NCI-H2171 (cell line): ENCODE measurements at places on chromosomes 11 and 22.

DNA sequence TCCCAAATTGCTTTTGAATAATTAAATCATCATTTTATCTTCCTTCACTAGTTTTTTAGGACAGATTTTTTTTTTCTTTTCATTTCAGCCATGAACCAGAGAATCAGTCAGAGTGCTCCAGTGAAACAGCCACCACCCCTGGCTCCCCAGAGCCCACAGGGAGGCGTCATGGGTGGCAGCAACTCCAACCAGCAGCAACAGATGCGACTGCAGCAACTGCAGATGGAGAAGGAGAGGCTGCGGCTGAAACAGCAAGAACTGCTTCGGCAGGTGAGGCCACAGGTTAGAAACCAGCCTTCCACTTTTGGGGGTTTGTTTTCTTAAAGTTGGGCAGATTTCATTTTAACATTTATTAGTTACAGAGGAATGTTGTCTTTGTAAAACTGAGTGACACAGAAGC is 95.6 kb downstream of the YAP1 start:
- no peak for DNase-seq

DNA sequence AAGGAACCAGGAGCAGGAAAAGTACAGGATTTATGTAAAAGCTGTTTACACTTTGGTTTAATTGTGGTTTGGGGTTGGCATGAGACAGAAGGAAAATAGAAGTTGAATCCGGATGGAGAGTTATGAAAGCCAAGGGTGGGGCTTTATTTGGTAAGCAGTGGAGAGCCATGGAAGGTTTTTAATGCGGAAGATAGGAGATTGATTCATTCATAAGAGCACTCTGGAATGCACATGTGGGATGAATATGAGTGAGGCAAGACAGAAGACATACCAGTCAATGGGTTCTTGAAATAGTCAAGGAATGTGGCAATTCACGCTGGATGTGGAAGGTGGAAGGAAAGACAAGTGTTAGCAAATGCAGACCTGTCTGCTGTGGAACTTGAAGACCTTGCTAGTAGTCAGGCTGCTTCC is 9.3 kb upstream of the GLB1L3 start:
- DNase-seq: no peak

DNA sequence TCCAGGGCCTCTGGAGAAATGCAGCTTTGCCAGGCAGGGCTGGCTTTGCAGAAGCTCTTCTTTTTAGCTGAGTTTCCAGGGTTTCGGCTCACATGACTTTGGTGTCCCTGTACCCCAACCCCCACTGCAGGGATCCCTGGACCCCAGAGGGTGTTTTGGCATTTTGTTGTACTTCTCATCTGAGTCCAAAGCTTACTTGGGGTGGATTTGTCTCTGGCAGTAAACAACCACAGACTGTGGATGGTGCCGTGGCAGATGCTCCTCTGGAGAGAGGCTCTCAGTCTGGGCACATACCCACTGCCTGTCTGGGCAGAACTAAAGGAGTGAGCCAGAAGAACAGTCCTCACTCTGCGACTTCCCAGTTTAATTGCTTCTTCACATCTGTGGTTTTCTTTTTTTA is 49.6 kb downstream of the COMMD9 start:
- peak; percentile 80 for DNase-seq

DNA sequence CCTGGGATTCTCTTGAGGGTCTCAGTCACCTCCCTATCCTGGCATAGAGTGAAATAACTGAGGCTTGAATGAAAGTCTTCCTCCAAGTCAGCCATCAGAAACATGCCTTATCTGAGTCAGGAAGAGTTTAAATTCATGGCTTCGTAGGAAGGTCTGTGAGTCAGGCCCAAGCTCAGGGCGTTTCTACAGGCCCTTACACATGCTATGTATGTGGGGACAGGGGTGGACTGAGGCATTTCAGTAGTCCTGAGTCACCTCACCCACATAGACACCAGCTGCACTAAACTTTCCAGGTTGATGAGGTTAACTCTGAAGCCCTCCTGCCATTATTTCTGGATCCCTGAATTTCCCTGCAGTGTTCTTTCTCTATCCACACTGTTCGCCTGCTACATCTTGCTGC is 134.6 kb upstream of the RCN1 start:
- DNase-seq: no peak

DNA sequence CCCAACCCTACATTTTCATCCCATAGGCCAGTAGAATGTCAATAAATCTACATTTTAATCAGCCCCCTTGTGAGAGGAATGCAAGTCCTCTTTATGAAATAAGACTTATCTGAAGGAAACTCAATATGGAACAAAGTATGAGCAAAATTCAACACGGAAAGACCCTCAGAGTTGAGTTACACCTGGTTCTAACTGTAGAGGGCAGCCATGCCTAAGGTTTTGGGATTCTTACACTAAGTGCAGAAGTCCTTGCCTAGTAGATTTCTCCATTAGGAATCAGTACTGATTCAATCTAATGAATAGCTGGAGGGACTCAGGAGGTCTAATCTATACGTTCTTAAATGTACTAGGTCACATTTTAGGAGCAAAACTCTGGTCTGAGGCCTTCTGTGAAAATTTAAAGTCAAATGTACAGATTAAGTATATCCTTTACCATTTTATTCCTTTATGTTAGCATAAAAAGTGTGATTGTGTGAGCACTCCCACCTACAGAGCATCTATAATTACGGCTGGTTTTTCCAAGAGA is 904.5 kb downstream of the DLG2 start:
- DNase-seq: no peak

DNA sequence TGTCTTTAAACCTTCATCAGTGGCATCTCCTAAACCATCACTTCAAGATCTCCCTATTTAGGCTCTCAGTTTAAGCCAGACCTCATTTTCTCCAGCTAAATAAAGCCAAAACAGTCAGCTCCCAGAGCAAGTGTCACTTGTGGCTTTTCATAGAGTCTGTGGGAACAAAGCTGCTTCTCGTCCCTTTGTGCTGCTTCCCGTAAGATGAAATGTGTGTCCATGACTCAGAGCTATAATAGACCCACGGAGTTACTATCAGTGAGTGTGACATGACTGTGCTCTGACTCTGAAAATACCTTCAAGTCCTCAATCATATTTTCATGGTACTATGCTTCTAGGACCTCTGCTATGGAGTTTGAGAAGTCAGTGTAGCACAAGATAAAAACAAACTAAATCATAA is 57.3 kb upstream of the SLN start:
- no peak for DNase-seq

DNA sequence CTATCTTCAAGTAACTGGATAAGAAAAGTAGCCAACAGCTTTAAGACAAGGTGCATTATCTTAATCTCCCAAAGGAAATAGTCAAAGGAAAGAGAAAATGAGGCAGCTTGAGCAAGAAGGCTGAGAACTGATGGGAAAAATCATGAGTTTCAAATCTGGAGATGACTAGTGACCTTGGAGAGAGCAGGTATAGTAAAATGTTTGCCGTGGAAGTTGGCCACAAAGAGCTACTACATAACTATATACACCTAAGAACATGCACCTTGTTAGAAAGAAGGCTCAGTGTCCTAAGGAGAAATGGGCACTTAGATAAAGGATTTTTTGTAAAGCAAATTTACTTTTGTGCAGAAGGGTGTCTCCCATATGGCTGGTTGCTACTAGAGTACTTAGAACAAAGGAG is 80.8 kb upstream of the FSHB start:
- no peak for DNase-seq

DNA sequence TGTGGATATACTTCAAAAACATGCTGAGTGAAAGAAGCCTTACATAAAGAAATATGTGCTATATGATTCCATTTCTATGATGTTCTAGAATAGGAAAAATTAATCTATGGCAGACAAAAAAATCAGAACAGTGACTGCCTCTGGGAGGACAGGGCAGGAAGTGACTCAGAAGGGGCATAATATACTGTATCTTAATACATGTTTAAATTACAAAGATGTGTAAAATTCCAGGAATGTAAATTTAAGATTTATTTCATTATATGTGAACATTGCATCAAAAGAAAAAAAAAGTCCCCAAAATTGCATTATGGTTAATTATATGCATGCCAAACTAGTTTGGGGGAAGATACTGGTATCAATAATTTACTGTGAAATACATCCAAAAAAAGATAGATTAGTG is 32.2 kb downstream of the SBF2 start:
- DNase-seq: no peak

DNA sequence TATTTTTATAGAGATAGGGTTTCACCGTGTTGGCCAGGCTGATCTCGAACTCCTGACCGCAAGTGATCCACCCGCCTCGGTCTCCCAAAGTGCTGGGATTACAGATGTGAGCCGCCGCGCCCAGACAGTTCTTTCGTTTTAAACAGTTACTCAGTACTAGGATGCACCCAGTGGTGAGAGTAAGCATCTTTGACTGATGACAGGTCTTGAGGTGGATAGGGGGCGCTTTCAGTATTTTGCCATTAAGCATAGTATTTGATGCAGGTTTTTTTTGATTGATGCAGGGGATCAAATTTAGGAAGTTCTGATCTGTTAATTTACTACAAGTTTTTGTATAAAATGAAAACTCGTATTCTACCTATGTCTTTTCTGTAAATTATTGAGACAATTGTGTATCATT is 13.2 kb upstream of the TRIM34 start:
- DNase-seq: no peak

- DNase-seq: no peak
Observed at GRCh38 chr22:36267058-36267457, 14.1 kb downstream of the APOL1 start.

DNA sequence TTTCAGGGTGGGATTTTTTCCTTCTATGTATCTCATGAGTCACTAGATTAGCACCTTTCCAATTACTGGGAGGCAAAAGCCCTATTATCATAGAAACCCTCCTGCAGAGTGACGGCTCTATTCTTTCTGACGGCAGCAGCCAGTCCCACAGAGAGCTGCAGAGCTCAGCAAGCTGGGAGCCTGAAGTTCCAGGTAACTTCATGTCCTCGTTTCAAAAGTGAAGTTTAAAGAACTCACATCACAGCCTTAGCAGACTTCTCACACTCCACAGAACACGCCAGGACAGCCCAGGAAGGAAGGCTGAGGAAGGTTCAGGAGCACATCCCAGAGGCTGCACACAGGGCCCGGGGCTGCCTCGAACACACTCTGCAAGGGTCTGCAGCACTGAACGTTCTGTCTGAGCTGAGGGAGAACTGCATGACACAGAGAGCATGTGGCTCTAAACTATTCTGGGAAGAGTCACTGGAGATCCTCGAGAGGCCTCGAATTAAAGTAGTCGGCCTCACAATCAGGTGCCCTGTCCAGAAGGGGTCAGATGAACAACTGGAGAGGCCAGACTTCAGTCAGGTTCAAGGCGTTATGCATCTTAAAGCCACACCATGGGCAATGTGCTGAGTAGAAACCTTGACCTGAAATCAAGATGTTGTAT is 104.2 kb upstream of the DRD2 start:
- DNase-seq: no peak

- no peak for DNase-seq
Observed at GRCh38 chr11:107665018-107665417, 46.8 kb downstream of the SLN start.

GRCh38 chr11:134676516-134677287 is 264.7 kb upstream of the B3GAT1 start:
- no peak for DNase-seq

- DNase-seq: no peak
Observed at GRCh38 chr11:2293984-2294925, 7.5 kb downstream of the C11orf21 start.

- no peak for DNase-seq
Observed at GRCh38 chr11:86805873-86806310, 5.5 kb downstream of the PRSS23 start.

DNA sequence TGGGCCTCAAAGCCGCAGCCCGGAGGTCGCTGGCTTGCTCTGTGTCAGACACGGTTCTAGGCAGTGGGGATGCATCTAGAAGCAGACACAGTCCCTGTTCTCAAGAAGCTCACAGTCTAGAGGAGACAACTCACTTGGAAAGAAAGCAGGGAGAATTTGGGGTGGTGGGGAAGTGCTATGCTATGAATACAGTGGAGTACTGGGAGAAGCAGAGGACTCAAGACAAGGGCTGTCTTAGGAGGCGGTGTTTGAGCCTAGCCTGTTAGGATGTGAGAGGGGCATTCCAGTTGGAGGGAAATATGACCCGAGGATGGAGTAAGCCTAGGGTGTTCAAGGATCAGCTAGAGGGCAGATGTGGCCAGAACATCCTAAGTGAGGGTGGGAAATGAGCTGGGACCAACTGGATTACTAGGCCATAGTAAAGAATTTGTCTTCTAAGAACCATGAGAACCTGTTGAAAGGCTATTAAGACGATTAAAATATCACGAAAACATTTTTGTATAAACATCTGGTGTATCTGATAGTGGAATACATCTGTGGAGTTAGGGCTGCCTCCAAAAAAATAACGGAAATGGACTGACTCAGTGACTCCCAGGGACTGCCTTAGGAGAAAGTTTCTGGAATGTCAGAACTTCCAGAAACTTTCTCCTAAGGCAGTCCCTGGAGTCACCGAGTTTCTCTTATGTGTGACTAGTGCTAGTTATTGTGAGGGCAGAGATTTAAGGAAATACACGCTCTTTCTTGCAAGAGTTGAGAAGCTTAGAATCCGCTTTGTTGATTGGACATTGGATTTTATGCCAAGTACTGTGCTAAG is 1.1 kb upstream of the PITPNB start:
- peak; percentile 17 for DNase-seq

DNA sequence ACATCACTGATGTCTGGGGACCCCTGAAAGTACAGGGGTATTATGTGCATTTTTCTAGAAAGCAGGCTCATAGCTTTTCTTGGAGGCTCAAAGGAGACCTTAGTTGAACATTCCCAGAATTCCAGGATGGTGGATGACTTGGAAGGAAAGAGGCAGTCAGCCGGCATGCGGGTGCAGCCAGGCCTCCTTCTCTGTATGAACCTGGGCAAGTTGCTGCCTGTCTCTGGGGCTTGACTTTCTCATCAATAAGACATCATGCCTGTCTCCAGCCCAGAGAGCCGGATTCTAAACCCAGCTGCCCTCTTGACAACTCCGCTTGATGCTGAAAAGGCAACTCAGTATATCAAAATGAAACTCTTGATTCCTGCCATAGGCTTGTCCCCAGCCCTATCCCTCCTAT is 12.6 kb downstream of the MS4A15 start:
- DNase-seq: no peak

GRCh38 chr11:125114518-125114917 is 3.1 kb upstream of the TMEM218 start:
- DNase-seq: no peak

GRCh38 chr11:68992743-68993255 is 12.0 kb upstream of the MRGPRD start:
- no peak for DNase-seq

- no peak for DNase-seq
Observed at GRCh38 chr11:128157423-128158298, 429.7 kb downstream of the ETS1 start.

- DNase-seq: no peak
Observed at GRCh38 chr11:73800276-73800806, 12.7 kb downstream of the MRPL48 start.
